Thoracic aorta (tissue), 2 donors: ENCODE measurements at places on chromosomes 7 and 10.

GRCh38 chr10:99370993-99371392 lies 41.8 kb downstream of the CNNM1 start:
- DNase-seq, result no peak

- DNase-seq, result no peak
These were observed 183.7 kb downstream of the SORCS1 start for GRCh38 chr10:106980495-106981451.

DNA sequence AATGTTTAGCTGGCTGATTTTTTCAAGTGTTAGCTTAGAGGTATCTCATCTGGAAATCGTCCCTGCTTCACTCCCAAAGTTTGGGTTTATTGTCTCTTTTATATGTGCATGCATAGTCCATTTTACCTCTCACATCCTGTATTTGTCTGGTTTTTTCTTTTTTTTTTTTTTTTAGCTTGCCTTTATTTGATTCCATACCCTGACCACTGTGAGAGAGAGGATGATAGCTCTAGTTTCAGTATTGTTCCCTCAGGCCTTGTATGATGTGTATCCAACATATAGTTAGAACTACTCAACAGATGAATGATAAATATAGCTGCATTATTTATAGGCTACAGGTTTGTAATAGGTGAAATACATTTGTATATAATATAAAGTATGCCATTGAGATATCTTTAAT lies 29.9 kb downstream of the PCGF5 start:
- DNase-seq, result no peak

DNA sequence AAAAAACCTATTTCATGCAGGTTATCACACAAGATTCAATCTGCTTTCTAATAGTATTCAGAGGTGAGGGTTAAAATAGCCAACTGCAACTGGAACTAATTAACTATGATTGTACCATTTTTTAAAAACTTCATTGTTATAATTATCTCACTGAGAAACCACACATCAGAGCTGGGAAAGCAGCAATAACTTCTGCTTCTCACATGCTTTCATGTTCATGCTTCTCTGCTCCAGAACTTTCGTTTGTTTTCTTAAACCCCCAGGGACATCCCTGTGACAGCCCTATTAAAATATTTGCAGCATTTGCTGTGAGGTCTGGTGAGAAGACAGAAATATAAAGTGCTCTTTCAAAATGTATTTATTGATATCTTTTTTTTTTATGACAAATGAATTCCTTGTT lies 389.0 kb upstream of the SORCS1 start:
- DNase-seq, result no peak

- no peak for DNase-seq
These were observed 34.5 kb downstream of the GOT1 start for GRCh38 chr10:99395750-99396445.

GRCh38 chr7:76191783-76192240 lies 9.9 kb upstream of the SRRM3 start:
- DNase-seq, result no peak

GRCh38 chr10:63702092-63702491 lies 180.9 kb downstream of the REEP3 start:
- no peak for DNase-seq

DNA sequence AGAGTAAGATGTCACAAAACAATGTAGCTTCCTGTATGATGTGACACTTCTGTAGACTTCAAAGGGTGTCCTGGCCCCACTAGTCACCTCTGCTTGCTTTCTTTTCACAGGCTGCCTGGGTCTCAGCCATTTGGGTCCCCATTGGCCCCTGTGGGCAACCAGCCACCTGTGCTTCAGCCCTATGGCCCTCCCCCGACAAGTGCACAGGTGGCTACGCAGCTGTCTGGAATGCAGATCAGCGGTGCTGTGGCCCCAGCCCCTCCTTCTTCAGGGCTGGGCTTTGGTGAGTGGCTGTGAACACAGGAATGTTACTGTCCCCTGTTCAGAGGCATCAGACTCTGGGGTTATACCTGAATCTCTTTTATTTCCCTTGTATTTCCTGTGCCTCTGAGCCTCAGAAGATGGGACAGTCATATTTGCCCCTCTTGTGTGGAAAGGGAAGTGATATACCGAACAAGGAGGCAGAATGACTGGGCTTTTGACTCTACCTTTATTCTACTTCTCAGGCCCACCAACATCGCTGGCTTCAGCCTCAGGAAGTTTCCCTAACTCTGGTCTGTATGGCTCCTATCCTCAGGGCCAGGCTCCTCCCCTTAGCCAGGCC lies 15.4 kb downstream of the SEC24C start:
- no peak for DNase-seq

- DNase-seq, result no peak
These were observed 4.7 kb downstream of the NEUROD6 start for GRCh38 chr7:31335884-31336201.

- DNase-seq, result no peak
These were observed 64.9 kb upstream of the ADRB1 start for GRCh38 chr10:113978802-113979201.

- no peak for DNase-seq
These were observed 58.7 kb upstream of the COMTD1 start for GRCh38 chr10:75294518-75294865.

- DNase-seq, result no peak
These were observed 1.3 kb downstream of the C10orf90 start for GRCh38 chr10:126669168-126669567.

- DNase-seq, result no peak
These were observed 1270.2 kb upstream of the SORCS1 start for GRCh38 chr10:108434559-108435252.

DNA sequence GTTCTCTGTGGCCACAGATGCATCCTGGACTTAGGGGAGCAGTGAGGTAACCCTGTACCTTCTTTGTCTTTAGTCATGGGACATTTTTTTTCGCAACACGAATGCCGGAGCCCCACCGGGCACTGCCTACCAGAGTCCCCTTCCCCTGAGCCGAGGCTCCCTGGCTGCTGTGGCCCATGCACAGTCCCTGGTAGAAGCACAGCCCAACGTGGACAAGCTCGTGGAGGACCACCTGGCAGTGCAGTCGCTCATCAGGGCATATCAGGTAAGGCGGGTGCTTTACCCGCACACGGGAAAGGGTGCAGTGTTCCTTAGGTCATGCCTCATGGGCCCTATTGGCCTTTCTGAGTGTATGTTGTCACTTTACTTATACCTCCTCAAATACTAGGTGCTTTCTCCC lies 38.8 kb downstream of the OGDH start:
- no peak for DNase-seq

DNA sequence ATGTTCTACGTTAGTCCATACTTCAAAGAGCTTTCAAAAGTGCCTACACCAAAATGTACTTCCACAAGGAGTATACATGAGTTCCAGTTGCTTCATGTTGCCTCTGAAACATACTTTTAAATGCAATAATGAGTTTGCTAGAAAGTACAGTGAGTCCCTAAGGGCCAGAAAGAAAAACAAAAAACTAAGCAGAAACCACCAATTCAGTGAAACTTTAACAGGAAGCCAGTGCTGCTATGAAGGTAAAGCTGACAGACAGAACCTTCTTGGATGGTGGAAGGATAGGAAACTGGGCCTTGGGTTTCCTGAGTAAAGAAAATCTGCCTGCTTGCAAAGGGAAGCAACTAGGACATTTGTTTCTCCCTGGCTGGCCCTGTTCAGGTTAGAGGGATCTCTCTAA lies 104.2 kb downstream of the CTTNBP2 start:
- no peak for DNase-seq

DNA sequence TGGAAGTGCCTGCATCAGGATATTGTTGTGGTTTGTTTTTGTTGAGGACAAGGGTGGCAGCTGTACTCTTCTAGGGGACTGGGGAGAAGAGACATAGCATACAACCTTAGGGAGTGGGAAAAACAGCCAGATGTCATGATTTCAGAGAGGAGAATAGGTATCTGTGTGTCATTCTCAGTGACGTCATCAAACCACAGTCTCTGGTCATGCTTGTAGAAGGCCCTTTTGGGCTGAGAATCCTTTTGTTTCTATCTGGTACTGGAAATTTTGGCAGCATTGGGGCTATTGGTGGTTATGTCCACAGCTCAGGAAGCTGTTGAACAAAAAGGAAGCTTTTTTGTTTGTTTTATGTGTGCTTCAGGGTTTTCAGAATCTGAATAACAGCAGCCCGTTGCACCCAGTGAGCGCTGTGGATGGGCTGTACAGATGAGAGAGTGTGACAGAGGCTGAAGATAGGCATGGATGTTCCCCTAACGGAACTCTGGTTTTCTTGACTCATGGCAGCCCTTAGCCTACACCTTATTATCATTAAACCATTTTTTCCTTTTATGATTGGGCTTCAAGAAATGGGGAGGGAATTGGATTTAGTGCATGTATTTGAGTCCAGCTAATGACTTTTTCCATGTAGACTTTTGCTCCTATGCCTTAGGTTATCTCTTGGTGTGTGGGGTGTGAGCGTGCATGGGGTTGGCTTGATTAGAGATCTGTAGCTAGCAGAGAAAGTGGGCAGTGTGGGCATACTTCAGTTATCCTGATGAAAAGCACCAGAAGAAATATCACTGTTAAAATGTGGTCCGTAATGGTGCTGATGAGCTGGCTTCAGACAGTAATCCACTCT lies 65.7 kb downstream of the SND1 start:
- no peak for DNase-seq

DNA sequence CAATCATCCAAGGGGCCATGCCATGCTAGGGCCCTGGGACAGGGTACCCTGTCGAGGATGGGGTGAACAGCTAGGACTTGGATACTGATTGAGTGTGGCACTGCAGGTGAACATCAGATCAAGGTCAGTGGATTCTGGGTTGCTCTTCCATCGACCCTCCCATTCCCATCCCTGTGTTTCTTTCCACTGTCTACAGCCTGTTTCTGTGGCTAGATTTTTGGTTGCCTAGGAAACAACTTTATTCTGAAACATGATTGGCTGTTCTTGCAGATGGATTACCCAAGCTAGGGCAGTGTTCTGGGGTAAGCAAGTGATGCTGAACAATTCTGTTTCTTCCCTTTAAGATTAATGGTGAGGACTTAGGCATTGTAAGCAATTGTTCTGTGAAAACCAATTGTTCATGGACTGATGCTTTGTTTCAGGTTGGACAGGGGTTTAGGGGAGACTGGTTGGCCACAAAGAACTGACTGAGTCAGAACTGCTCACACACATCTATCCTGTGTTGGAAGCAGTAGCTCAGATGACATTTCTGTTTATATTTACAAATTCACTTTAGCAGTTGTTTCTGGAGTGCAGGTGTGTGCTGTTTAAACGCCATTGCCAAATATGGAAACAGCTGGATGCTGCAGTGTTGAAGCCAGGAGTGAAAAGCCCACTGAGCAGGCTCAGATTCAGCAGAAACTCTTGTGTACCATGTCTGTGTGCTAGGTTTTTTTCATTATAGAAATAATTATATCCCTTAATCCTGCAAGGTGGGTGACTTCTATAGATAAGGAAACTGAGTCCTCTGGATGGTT lies 102.3 kb upstream of the BTBD16 start:
- DNase-seq, result no peak

GRCh38 chr7:124713086-124713485 lies 52.5 kb downstream of the GPR37 start:
- DNase-seq, result no peak

- DNase-seq, result no peak
These were observed 77.9 kb upstream of the PDGFA start for GRCh38 chr7:597348-598178.

DNA sequence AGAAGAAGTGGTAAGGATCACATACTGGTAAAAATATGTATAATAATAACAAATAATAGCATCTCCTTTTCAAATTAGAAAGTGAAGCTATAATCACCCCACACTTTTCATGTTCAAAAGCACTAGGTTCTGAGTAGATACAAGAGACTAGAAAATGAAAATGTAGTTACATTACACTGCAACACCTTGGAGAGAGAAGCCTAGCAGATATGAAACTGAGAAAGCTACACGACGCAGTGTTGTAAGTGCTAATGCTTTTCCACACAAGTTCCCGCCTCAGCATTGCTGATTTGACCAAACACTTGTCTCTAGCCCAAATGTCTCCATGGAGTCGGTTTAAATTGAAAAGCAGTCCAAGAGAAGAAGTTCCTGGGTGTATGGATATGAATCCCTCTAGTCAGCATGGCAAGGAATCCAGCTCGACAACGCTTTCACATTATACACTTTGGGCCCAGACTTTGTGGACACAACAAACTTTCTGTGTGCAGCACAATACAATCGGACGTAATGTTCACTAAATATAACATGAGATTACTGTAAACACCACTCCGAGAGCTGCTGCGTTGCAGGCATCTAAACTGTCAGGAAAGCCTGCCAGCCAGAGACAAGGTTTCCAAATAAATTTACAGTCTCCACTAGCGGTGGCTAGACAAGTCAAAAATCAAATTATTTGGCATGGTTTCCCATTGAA lies 1.7 kb downstream of the PDE1C start:
- no peak for DNase-seq
